ENCODE measurements at places on chromosomes 7 and 10.
A peak's percentile ranks its signal among the peaks of the same experiment; 100 is the strongest.

DNA sequence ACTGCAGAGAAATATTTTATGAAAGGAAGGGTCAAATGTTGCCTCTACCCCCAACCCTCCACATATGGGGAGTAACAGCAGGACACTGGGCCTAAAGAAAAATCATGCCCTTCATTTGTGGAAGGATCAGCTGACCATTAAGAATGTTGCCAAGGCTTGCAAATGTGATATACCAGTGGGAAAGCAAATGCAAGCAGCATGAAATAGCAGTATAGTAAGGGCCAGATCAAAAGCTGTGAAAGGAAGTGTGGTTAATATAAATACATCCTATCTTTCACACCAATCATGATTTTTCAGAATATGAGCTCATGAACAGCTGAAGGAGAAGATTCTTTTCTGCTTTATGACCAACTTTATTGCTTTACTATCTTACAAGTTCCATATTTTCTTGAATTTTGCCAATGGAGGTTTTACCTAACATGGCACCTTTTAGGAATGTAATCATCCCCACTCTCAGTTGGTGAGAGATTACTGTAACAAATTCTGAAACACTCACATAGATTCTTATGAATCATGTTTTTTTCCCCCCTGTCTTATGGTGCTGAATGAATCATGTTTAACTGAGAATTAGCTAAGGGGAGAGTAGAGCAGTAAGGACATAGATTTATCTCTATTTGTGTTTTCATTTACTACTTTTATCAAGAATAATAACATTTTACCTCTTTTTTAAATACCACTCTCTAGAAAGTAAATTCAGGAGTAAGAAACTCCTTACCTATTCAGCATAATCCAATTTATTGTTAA lies 12.1 kb upstream of the ATAD1 start:
- no peak for DNase-seq

GRCh38 chr10:62870866-62871265 lies 54.7 kb upstream of the EGR2 start:
- DNase-seq, result no peak

DNA sequence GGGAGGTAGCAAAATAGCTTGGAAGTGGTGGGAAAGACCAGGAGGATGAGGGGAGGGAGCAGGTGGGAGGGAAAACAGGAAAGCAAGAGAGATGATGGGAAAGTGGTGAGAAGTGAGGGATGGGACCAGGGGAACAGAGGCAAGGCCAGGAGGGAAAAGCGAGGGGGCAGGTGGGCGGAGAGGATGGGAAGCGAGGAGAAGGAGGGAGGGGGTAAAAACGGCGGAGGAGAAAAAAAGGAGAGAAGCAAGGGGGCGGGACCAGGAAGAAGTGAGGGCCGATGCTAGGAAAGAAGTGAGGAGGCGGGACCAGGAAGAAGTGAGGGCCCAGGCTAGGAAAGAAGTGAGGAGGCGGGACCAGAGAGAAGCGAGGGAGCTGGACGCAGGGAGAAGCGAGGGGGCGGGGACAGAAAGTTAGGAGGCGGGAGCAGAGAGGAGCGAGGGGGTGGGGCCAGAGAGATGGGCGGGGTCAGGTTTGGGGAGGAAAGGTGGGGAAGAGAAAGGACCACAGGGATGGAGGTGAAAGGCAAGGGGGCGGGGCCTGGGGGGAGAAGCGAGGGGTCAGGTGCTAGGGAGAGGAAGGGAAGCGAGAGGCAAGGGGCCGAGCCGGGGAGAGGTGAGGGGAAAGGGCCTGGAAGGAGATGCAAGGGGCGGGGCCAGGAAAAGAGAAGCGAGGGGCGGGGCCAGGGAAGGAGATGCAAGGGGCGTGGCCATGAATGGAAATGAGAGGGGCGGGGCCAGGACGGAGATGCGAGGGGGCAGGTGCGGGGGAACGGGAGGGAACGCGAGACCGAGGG lies 984 bp downstream of the SMURF1 start:
- DNase-seq, result peak; percentile 64

GRCh38 chr10:132918617-132919373 lies 23.6 kb downstream of the CFAP46 start:
- no peak for DNase-seq

- DNase-seq, result no peak
Observed at GRCh38 chr10:131936736-131937135, 35.9 kb downstream of the PPP2R2D start.

DNA sequence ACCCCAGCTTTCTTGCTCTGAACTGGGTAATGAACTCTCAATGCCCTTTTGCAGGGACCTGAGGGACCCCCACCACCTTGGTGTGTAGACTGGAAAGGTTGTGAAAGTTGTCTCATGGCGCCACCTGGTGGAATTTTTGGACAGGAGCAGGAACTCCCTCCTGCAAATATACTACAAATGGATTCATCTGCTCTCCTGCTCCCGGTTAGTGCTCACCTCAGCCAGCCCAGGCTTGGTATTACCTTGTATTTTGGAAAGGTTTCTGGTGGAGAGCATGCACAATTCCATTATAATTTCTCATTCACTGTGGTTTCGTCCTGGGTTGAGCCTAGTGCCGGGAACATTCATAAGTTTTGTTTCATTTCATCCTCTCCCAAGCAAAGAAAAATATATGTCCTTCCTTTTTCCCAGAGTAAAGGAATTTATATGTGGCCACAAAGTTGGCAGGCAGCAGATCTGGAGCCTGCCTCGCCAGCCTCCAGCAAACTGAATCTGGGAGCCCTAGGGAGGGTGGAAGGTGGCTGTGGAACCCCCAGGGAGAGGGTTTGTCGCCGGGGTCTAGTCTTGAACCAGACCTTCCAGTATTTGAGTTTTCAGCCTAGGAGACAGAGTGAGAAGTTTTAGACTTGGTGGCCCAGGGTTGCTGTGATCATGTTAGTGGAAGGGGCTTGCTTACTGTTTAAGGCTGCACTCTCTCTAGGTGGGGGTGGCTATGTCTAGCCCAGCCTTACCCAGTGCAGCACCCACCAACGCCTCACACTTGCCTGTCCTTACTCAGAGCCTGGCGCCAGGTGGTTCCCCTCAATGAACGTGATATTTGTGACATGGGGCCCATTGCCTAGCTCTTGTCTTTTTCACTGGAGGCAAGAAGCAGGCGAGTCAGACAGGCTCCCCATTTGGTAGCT lies 9.5 kb downstream of the FAM241B start:
- DNase-seq, result peak; percentile 32

GRCh38 chr7:54978364-54979116 lies 40.3 kb upstream of the EGFR start:
- DNase-seq, result no peak

DNA sequence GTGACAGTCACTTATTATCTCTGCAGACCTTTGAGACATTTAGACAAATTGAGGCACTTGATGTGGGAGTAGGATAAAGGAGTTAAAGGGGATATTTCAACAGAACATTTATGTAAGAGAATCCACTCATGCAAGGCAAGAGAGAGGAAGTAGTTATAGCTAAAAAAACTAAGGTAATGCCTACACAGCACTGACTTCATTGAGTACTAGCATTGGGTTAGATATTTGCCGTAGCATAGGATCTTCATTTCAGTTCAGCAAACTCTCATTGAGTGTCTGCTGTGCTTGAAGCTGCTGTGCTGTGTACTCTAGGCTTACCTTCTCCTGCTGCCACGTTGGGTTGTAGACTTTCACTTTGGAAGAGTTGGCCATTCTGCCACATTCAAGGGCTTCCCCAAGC lies 10.5 kb upstream of the ENTPD1 start:
- DNase-seq, result no peak

DNA sequence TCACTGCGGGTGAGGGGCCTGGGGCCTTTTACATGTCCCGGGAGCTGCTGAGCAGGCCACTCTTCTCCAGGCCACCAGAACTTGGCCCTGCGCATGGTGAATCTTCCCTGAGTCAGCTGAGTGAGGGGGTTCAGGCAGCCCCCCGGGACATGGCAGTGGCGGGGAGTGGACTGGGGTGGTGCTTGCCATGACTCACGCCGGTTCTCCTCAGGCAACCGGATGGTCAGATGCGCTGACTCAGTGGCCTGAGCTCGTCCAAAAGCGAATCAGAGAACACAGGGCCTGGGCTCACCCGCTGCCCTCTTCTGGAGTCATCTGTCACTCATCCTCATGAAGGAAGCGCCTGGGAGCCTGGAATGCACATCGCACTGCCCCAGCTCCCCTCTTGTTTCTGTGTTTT lies 33.5 kb downstream of the HTRA1 start:
- DNase-seq, result no peak

- DNase-seq, result no peak
Observed at GRCh38 chr10:130715686-130716670, 579.8 kb downstream of the GLRX3 start.

DNA sequence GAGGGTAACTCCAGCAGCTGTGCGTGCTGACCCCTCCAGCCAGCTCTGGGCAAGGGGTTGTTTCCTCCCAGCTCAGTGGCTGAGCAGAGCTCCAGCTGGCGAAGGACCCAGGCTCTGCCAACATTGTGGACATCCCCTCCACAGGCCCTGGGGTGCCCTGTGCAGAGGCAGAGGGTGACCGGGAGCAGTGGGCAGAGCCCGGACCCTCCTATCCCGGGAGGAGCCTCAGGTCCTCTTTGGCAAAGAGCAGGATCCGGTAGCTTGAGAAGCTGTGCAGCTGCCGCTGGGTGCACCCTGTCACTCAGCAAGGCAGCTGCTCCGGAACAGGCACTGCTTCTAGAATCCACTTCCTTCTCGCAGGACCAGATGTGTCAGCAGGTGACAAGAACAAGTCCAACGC lies 175.9 kb downstream of the EBF3 start:
- DNase-seq, result no peak
